Pancreas (tissue), 10 donors: ENCODE measurements at places on chromosomes 5 and 9. TPM values are rescaled to one million over a fixed set of nuclear protein-coding genes. Genes with fewer than 3 reads are reported as not detected.

The ASTN2 gene
- total RNA-seq, result 6.9 TPM

The PCDHB10 gene
- 0.49 TPM for total RNA-seq

The SLC4A9 gene
- not detected for total RNA-seq

The CYSRT1 gene
- not detected for total RNA-seq

The DNM1 gene
- total RNA-seq, result 13.1 TPM

The PTGER4 gene
- total RNA-seq, result 36.7 TPM

The SHC3 gene
- 2.6 TPM for total RNA-seq
